G401 (cell line): ENCODE measurements at places on chromosomes 3 and 15. TPM values are rescaled to one million over a fixed set of nuclear protein-coding genes. Genes with fewer than 3 reads are reported as not detected.

LDHAL6B gene
- total RNA-seq = not detected in 2 replicates

KLHL18 gene
- 8.7 and 19.4 TPM in 2 replicates for total RNA-seq

RSL24D1 gene
- total RNA-seq = 136 and 152 TPM in 2 replicates

CADPS gene
- not detected in 2 replicates for total RNA-seq

LRRC3B gene
- not detected in 2 replicates for total RNA-seq

SPATA12 gene
- not detected in 2 replicates for total RNA-seq

LOXL1 gene
- 77.4 and 117 TPM in 2 replicates for total RNA-seq

ETV5 gene
- 16.8 and 22.8 TPM in 2 replicates for total RNA-seq

FOXB1 gene
- not detected in 2 replicates for total RNA-seq

SLC9A9 gene
- total RNA-seq = not detected in 2 replicates

ACVR2B gene
- total RNA-seq = 9.0 and 11.4 TPM in 2 replicates

BFSP2 gene
- total RNA-seq = not detected in 2 replicates

ARPIN gene
- 5.3 and 7.0 TPM in 2 replicates for total RNA-seq

HAUS2 gene
- total RNA-seq = 18.2 and 39.1 TPM in 2 replicates
